CD4-positive, alpha-beta T cell treated with Interleukin-10 for 1 hour (primary cell): ENCODE measurements at places on chromosomes 12 and 14.
A peak's percentile ranks its signal among the peaks of the same experiment; 100 is the strongest.

DNA sequence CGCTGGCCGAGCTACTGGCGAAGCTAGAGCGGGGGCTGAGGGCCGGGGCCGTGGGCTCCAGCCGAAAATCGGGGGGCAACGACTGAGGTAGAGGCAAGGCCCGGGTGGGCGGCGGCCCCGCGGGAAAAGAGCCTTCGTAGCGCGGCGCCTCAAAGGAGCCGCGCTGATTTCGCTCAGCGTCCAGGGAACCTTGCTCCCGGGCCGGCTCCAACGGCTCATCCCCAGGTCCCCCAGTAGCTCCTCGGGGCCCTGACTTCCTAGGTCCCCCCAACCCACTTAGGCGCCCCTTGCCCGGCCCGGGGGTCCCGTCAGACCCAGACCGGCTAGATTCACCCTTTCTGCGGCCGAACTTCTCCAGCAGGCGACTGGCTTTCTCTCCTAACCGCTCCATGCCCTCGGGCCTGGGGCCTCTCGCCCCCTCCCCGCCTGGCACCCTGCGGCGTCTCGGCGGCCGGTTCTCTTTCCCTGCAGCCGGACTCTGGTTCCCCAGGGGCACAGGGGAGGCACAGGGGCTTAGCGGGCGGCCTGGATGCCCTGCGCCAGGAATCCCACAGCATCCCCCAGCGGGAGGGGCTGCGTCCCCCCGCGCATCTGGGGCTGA lies 375 bp downstream of the AJUBA start:
- DNase-seq, result no peak

- no peak for DNase-seq
These were observed 6.6 kb downstream of the PTHLH start for GRCh38 chr12:27965966-27966365.

DNA sequence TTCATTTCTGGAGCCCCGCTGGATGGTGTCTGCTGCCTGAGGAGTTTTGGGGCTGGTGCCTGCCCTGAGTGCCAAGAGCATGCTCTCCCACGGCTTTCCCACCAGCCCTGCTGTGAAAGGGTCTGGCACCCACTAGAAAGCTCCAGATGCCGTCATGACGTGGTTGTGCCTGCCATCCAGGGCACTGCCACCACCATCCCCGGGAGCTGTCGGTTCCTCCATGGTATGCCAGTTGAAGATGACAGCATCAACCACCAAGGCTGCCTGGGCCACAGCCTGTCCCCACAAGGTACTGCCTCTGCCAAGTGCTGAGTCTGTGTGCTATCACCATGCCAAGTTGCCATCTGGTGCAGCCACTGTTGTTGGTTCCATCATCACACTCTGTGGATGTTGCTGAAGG lies 85.9 kb downstream of the TTC8 start:
- no peak for DNase-seq

GRCh38 chr12:46893434-46893833 lies 67.6 kb upstream of the SLC38A4 start:
- DNase-seq, result no peak

GRCh38 chr12:94041850-94042249 lies 106.5 kb upstream of the PLXNC1 start:
- no peak for DNase-seq

DNA sequence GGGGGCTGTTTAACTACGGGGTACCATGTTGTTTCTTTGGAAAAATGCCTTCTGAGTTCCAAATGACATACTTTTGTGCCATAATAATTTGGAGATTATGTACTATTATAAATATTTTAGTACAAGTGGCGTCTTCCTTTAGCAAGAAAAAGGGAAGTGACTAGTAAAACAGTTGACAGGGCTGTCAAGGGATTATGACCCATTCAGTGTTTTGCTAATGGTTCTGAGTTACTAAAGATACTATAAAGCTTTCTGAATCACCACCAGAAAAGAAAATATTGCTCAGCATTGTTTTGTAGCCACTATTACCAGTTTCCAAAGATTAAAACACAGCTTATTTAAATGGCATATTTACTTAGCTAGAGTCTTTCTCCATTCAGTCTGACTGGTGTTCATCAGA lies 334.9 kb downstream of the SNAPC1 start:
- DNase-seq, result no peak

DNA sequence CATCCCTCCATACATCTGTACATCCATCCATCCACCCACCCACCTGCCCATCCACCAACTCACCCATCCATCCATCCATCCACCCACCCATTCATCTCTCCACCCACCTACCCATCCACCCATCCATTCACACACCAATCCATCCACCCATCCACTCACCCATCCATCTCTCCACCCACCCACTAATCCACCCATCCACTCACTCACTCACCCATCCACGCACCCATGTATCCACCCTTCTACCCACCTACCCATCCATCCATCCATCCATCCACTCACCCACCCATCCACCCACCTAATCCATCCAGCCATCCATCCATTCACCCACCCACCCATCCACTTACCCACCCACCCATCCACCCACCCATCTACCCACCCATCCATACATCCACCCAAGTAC lies 16.2 kb downstream of the GALNT9 start:
- DNase-seq, result no peak

DNA sequence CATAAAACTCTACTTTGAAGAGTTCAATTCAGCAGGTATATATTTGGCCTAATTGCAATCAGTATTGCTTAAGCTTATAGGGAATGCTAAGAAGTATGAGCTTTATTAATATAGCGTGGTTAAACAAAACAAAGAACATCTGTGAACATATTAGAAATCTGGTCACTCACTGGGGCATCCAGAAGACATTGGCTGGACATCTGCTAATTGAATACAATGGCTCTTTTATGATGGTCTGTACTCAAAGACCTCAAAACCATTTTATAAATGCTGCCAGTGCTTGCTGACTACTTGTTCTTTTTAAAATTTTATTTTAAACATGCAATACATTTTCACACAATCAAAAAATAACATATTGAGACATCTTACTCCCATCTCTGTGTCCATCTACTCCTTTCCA lies 173.0 kb downstream of the STXBP6 start:
- DNase-seq, result no peak

GRCh38 chr12:6423267-6424007 lies 21.3 kb upstream of the CD27 start:
- peak; percentile 89 for DNase-seq

GRCh38 chr12:106299202-106299774 lies 3.2 kb upstream of the TCP11L2 start:
- no peak for DNase-seq

DNA sequence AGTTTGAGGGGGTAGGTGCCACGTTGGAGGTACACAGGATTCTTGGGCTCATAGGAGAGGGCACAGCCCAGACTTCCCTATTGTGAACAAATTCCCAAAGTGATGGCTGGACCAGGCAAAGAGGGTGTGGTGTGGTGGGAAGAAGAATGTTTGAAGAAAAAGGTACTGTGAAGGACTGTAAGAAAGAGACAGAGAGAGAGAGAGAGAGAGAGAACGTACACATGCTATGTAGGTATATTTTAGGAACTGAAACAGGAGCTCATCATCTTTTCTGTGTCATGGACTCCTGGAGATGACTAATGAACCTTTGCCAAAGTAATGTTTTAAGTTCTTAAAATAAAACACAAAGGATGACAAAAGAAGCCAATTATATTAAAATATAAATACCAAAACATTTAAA lies 24.5 kb downstream of the SLC17A8 start:
- no peak for DNase-seq

DNA sequence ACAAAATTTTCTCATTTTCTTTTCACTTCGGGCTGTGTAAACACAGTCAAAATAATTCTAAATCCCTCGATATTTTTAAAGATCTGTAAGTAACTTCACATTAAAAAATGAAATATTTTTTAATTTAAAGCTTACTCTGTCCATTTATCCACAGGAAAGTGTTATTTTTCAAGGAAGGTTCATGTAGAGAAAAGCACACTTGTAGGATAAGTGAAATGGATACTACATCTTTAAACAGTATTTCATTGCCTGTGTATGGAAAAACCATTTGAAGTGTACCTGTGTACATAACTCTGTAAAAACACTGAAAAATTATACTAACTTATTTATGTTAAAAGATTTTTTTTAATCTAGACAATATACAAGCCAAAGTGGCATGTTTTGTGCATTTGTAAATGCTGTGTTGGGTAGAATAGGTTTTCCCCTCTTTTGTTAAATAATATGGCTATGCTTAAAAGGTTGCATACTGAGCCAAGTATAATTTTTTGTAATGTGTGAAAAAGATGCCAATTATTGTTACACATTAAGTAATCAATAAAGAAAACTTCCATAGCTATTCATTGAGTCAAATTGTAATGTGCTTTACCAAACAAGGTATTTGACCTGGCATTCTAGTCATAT lies 4.8 kb downstream of the CDKN1B start:
- DNase-seq, result no peak

DNA sequence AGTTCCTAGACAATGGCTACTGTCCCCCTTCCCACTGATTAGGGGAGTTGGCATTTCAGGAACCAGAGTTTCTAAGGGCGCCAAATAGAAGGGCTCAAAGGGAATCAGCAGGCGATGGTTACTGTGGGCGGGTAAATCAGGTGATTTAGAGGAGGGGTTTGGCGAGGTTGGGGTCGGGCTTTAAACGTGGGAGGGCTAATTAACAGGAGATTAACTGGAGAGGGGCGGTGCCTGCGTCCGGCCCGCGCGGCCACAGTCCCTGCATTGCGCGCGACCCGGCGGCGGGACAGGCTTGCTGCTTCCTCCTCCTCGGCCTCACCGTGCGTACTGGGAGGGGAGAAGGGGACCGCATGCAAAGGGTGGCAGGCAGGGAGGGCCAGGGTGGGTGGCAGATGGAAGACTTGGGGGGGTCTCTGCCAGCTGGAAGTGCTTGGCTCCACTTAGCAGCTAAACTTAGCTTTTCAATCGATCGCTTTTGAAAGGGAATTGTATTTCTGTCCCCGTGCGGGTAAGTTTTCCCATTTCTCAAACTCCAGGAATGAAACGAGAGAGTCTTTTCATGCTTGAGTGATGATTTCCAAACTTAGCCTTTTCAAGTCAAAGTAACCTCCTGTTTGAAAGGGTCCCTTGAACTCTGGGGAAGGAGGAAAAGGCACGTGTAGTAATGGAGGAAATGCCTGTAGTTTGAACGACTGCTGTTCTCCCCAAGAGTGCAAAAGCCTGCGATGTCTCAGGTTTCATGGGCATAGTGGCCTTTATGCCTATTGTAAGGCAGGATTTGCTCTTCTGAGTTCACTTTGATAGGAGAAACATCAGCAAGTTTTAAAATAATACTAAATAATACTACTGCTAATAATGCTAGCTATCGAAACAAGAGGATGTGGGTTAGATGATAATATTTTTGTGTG lies at the start of gene MGST1:
Gene MGST1 (plus strand): TSS at position 255 of the 908 bp plus-strand sequence. CDS start 6,608 bp downstream, outside the sequence.
- no peak for DNase-seq

DNA sequence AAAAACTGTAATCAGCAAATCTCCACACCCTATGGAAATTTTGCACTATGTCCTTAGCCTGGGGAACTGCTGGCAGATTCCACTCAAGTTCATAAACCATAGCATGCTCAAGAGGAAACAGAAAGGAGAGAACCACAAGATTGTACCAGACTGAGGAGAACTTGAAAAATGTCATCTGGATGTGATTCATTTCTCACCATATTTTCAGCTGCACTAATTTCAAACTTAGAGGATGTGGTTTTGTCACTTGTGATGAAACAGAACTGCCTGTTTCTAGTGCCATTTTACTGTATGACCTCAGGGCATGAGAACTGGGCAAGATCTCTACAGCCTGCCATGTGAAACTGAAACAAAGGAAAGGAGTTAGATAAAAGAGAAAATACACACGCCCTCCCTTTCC lies 1493.1 kb upstream of the FLRT2 start:
- DNase-seq, result peak; percentile 10
